ENCODE measurements at places on chromosomes 2 and 18.

DNA sequence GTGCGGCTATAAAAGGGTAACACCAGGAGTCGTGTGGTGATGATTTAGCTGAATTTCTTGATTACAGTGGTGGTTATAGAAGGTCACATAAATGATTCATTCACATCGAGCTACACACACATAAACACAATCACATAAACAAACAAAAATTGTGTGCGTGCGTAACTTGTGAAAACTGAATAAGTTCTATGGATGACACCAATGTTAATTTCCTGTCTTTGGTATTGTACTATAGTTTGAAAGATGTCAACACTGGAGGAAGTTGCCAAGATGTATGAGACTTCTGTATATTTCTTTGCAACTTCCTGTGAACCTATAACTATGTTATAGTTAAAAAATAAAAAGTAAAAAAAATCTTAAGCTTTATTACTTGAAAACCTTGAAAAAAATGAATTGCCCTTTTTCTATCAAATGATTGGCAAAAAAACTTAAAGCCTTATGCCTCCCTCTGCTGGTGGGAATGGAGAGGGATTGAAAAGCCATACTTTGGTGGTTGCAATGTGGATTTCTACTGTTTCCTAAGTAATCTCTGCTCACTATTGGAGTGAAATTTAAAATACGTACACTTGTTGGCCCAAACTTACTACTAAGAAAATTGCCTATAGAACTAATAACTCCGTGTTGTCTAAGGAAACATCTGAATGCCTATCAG is 227.7 kb downstream of the RPIA start:
- DNase-seq = no peak

DNA sequence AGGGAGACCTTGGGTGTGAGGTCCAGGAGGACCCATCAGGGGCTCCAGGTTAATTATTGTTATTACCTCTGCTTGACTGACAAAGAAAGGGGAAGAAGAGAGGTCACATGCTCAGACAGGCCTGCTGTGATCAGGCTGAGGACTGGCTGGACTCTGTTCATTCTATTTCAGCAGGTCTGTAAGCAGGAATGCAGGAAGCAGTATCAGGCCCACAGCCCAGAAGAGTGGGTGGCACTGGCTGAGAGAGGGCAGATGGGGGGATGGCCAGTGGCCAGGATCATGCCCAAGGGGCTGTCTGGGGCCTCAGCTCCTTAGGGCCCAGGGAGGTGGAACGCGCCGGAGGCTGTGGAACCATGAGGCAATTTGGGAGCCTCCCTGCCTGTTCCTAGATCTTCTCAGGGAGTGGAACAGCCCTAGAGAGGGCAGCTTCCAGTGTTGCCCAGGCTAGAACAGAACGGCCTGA is 43.7 kb upstream of the ZBTB7C start:
- DNase-seq = no peak

- DNase-seq = peak; percentile 48
Measured at GRCh38 chr2:70890469-70891065, 45.1 kb upstream of the ATP6V1B1 start.

DNA sequence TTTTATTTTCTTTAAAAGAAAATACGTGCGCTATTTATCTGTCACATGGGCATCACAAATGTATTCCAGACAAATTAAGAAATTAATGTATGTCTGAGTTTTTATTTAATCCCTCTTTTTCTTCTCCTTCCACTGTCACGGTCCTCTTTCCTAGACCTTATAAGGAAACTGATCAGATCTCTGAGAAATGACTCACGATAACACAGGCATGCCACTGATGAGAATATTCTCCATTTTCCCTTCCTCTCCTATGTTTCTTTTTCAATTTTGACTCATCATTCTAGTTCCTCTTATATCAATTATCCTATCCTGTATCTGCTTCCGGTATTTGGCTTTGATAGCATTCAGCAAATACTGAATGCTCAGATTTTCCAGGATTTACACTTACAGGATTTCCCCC is 121.8 kb downstream of the DSC3 start:
- DNase-seq = no peak

DNA sequence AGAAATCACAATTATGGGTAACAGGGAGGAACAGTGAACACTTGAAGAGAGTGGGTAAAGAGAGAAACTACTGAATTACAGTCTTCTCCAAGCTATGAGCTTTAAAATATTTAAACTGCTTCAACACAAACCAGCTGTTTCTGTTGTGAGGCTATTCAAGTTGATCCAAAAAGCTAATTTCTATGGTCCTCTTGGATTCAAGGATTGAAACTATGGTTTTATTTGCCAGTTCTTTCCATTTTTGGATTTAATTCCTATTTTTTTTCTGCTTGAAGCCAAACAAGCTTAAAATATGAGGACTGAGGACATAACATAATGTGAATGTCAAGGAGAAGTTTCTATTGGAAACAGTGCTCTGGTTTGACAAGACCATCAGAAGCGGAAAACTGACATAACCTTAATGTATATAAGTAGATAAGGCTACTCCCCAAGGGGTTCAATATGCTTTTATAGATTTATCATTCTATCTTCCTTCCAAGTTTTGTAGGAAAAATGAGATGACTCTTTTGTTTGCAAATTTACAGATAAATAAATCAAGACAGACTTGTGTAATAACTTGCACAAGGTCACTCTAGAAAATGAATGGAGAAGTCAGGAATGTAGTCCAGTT is 60.7 kb upstream of the AQP4 start:
- no peak for DNase-seq

- DNase-seq = no peak
Measured at GRCh38 chr2:219403861-219404260, 14.3 kb upstream of the DES start.

- no peak for DNase-seq
Measured at GRCh38 chr2:168515502-168515901, 59.4 kb downstream of the CERS6 start.

- peak; percentile 78 for DNase-seq
Measured at GRCh38 chr18:13381944-13382365, 163.4 kb downstream of the LDLRAD4 start.

DNA sequence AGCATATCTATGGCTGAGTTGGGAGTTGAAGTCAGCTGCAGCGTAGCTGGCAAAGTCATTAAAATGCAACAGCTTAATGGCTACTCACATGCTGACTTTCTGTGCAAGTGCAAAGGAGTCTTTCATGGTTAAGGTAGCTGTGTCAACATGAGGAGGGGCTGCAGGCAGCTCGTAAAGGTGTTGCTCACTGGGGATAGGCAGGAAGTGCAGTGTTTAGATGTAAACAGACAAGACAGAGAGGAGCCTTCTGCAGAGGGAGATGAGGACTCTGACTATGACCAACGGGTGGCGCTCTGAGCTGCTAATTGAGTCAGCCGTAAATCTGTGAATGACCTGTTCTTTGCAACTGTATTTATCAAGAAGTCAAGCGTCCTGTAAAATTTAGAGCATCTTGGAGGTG is 22.3 kb upstream of the CAVIN2 start:
- no peak for DNase-seq

DNA sequence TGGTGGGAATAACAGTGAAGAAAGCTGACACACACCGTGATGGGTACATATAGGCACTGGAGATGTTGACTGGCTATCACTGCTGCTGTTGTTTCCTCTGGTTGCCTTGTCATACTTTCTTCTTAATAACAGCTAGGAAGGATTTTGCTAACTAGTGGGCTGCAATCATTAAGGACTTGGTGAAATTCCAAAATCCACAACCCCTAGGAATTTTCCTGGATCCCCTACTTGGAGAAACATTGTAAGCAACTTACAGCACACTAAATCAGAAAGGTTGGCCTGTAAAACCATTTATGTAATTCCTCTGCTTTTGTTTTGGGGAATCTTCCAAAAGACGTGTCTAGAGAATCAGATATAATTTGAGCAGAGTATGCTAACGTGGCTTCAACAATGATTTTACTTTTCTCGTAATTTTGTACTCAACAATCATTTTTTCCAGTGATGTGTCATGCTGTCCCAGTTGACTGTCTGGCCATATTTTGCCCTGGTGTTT is 8.0 kb upstream of the COL3A1 start:
- no peak for DNase-seq

DNA sequence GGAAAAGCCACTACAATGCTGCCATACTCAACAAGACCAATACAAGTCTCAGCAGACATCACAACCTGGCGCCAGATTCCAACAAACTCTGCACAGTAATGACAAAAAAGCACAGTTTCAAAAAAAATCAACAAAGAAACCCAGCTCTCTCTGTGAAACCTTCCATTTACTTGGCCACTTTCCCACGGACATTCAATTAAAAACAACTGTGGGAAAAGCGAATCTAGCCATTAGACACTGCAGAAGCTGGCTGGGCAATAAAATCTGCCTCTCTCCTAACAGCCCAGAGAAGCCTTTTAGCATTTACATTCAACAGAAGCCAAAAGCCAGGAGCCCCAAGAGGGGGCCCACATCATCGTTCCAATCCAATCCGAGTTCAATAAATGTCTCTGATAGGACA is 128.9 kb downstream of the HDAC4 start:
- DNase-seq = no peak

GRCh38 chr2:190853531-190854383 is 26.9 kb upstream of the GLS start:
- DNase-seq = no peak

- DNase-seq = peak; percentile 56
Measured at GRCh38 chr2:98909317-98910211, 26.5 kb downstream of the CRACDL start.

- no peak for DNase-seq
Measured at GRCh38 chr2:239157771-239158170, 243.0 kb downstream of the HDAC4 start.
